ENCODE measurements at places on chromosomes 1 and 21.

GRCh38 chr1:168792592-168793125, 63.7 kb upstream of the DPT start:
- DNase-seq, result no peak

DNA sequence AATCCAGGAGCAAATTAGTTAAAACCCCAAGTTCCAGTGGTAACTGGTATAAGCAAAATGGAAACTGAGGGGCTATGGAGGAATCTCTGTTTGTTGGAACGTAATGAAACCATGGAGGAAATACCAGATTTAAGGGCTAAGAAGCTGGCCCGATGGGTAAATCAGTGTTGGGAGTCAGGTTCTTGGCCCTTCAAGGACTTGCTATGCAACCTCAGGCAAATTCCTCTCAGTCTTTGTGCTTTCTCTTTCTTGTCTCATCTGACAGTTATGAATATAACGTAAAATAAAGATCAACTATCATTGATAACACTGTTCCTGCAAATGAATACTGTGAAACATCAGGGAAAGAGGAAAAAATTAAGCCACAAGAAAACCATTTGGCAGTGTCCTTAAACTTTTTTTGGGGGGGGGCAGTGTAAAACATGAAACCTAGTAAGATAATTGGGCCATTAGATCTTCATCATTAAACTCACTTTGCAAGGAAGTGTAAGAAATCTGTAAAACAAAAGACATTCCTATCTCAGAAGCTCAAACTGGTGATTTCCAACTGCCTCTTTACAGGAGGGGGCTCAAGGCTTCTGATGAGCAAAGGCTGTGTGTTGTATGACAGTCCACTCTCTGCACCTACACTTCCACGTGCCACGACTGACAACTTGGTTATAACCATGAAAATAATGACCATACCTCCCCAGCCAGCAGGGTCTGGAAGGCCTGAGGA, 47.6 kb downstream of the LHX4 start:
- no peak for DNase-seq

GRCh38 chr1:87678266-87678665, 349.6 kb downstream of the LMO4 start:
- DNase-seq, result no peak

DNA sequence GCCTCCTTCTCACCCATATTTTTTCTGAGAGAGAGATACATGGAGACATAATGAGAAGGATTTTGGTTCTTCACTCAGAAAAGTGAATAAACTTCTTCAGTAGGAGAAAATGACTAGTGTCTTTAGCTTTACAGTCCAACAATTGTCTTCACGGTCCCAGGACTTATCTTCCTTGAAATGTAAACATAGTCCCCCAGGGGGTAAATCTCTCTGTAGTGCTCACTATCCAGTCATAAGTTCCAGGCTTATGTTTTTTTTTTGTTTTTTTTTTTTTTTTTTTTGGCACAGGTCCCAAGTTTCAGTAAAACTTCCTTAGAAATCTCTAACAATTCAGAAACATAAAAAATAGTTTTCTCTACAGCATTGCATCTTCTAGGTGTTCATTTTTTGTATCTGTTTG, 890.2 kb upstream of the B3GALT2 start:
- no peak for DNase-seq

DNA sequence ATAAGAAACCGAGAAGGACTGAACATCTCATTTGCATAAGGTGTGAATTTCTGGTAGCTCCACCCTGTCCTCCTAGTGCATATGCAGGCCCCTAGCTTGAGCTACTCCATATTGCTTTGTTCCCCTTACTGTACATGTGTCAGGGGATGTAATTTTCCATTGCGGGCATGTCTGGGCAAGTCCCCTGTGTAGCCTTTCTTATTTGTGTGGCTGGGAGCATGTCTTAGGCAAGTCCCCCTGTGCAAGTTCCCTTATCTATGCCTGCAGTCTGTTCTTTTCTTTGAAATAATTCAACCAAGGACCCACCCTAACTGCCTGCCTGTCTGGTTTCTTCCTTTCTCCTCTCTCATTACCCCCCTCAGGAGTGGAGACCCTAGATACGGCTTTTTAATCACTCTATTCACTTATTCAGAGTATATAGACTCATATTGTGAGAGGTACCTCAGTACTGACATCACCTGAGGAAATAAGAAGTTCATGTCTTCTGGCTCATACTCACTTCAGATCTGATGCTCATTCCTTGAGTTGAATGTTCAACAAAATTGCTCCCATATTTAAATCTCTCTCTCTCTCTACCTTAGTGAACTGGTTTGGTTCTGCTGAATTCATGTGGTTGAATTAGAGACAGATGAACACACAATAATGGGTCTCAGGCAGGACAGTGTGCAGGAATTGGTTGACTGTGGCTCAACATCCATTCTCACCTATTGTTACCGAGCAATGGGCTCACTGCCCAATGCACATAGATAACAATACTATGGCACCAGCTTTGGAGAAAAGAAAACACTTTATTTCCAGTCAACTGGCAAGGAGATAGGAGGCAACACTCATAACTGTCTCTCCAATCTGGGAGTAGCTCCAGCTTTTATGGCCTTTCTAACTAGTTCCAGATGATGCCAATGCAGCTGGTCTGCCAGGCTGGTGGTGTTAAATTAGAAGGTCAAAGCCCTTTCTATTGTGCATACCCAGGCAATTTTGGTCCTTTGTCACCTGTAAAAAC, 27.9 kb upstream of the NPL start:
- DNase-seq, result no peak

All from NCI-H460 (cell line).